Keratinocyte (primary cell): ENCODE measurements at places on chromosomes 4 and X.

GRCh38 chrX:150429594-150429993 is 66.5 kb downstream of the MAMLD1 start:
- peak; percentile 9 for DNase-seq

- no peak for DNase-seq
Measured at GRCh38 chr4:105061731-105062130, 84.9 kb upstream of the TET2 start.

DNA sequence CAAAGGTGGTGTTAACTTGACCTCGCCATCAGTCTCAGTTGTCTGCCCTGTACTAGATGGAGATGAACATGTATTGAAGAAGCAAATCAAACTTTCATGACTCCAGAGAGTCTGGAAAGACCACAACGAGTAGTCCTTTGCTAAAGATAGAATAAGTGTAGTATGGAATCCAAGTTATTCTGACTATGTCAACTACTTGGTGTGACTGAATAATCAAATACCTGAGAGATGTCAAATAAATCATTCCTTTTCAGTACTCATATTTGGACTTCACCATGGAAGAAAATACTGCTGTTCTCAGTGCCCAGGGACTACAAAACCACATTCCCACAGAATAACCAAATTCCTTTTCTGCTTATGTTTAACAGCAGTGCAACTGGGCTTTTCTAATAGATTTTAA is 161.2 kb upstream of the SPRY1 start:
- DNase-seq, result no peak

DNA sequence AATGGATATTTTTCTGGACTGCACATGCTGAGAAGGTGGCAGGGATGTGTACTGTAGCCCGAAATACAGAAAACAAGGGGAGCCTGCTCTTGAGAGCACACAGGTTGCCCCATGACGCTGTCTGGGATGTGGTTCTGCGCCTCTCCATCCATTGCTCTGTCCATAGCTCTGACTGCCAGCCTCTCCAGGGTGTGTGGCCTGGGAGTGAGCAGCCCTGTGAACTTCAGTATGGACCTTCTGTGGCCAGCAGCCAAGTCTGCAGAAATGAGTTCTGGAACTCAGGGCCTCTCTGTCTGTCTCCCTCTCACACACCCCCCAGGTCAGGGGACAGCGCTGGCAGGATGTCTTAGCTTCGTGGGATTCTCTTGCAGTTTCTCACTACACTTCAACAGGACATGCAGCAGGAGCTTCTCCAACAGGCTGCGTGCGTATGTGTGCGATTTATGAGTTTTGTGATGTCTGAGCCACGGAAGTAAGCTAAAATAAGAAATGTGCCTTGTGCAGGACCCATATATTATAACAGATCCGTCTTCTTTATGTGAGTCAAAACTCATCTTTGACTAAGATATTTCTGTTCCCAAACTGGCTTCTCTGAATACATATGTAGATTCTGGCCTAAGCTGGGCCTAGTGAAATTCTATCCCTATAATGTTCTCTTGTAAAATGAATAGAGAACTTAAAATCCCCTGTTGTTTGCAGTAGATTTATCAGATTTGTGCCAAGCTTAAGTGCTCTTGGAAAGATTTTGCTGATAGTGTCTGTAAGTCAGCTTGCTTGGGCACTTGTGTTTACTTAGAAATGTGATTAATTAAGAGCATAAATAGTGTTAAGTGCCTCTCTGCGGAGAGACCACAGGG is 40.0 kb downstream of the PROM1 start:
- no peak for DNase-seq

DNA sequence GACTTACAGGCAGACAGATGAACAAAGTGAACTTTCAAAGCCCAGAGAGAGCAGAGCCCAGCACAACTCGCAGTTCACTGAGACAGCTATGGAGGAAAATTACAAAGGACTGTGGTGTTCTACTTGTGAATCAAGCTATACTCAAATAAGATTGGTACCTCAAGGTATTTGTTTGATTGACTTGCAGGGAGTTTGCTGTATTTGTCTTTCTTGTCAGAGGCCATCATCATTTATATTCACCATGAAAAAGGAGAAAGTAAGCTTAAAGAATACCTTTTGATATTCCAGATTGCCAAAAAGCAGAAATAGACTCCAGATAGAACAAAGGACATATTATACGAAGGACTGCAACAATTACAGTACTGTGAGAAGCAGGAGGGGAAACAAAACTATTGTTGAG is 1047.9 kb downstream of the RPA4 start:
- no peak for DNase-seq

- no peak for DNase-seq
Measured at GRCh38 chr4:147174591-147174990, 228.9 kb upstream of the TTC29 start.

DNA sequence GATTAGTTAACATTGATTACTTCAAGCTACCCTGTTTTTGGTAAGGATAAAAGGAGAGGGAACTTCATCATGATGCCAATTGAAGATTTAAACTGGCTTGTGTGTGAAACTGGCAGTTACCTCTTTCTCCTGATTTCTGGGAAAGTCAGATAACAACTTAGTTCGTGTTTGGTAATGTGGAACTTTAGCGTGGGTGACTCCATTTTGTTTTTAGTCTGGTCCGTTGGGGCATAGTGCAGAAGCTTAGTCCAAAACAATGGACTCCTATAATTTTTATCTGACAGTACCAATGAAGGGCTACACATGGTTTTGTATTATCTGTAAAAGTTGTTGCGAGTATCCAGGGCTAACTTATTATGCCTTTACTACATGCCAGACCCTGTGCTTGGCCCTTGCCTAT is 294.9 kb downstream of the GUCY2F start:
- DNase-seq, result no peak

GRCh38 chr4:3077796-3078195 is 3.3 kb downstream of the HTT start:
- DNase-seq, result no peak

- DNase-seq, result no peak
Measured at GRCh38 chr4:143375326-143376073, 38.8 kb downstream of the GAB1 start.

DNA sequence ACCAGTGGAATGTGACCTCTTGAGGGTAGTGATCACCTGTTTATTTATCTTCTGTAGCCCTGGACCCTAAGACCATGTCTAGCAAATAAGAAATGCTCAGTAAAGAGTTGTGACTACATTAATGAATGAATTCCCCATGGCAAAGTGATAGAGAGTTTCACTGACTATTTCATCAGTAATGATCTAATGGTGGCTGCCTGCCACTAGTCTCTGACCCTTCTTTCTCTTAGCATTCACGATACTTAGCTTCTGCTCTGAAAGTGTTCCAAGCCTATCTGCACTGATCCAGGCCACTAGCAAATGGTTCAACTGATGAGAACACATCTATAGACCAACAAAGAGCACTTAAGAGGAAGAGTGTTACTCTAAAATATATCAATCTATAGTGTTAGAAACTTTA is 50.0 kb upstream of the RASGEF1B start:
- DNase-seq, result no peak

GRCh38 chr4:37549041-37549440 is 137.1 kb downstream of the RELL1 start:
- DNase-seq, result peak; percentile 76

GRCh38 chr4:3031357-3032082 is 42.8 kb downstream of the HTT-AS start:
- DNase-seq, result no peak

- DNase-seq, result no peak
Measured at GRCh38 chr4:88753658-88754571, 56.3 kb upstream of the NAP1L5 start.

- DNase-seq, result no peak
Measured at GRCh38 chr4:122827258-122827878, 737 bp downstream of the FGF2 start.

DNA sequence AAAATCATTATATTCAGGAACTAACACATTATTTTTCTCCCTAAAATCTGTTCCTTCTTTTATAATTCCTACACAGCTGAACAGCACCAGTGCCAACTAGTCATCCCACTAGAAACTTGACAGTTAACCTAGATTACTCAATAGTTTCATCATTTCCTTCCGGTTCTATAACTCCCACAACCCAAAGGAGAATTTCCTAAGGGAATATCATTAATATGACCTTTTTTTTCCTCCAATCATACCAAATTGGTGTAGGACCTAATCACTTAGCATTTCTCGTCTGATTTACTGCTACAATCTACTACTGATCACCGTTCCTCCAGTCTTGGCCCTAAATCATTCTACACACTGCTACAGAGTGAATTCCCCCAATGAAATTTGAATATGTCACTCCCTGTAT is 45.9 kb downstream of the WDFY3 start:
- DNase-seq, result no peak

DNA sequence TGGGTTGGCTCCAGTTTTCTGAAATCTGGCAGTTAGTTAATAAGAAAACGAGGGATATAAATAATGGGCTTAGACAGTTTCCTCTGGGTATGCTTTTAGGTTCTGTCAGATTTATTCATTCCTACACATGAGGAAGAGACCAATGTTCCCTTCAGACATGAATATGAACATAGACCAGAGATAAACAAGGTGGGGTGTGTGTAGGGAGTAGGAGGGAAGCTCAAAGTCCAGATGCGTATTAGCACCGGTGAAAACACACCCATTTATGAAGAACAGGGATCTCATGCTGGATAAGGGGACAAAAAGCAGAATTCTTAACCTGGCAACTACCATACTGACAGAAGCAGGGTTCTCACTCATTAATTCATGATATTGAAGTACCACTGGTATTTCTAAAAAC is 223.0 kb downstream of the SOWAHB start:
- no peak for DNase-seq

- DNase-seq, result no peak
Measured at GRCh38 chrX:809081-809480, 178.5 kb downstream of the SHOX start.

- DNase-seq, result no peak
Measured at GRCh38 chr4:103645991-103646390, 73.8 kb downstream of the TACR3 start.

DNA sequence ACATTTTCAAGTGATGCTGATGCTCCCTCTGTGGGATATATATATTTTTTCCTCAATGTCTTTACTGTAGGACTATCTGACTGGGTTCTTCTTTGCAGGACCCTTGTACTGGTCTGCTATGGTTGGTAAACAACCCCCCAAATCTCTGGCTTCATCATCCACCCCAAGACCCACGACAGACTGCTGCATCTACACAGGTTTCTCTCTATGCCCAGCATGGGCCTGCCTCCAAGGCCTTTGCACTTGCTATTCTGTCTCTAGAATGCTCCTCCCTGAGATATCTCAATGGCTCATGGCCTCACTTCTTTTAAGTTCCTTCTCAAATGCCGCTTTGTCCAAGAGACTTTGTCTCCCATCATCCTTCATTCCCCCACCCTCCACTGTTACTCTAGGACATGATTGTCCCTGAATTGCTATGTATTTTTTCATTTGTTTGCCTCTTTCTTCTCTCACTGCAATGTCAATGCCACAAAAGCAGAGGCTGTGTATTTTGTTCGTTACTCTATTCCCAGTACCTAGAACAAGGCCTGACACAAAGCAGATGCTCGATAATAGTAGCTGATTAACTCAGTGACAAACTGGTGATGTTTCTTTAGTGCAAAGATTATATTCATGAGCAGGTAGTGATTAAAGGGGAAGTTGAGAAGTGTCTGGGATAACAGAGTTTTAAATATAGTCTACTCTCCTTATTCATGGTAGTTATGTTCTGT is 6.6 kb downstream of the EVC start:
- DNase-seq, result no peak

GRCh38 chrX:15906041-15906943 is 51.7 kb upstream of the AP1S2 start:
- no peak for DNase-seq

DNA sequence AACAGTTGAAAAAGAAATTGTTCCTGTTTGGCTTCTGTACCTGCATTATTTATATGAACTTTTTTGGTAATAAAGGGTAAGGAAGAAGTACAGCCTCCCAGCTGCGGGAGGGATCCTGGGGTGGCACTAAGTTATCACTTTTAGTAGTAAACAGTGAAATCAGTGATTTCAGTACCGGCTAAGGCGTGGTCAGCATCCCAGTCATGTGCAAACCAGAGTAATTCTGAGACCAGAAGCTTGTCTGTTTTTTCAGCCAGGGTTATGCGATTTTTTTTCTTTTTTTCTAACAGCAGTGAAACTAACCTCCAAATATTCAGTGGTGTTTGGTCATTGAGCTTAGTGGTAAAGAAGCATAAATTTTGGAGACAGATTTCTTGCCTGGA is 3.3 kb downstream of the EGF start:
- no peak for DNase-seq
